Immature natural killer cell (primary cell): ENCODE measurements at places on chromosomes 2 and 18. TPM values are rescaled to one million over a fixed set of nuclear protein-coding genes. Genes with fewer than 3 reads are reported as not detected.

GRCh38 chr2:7233126-7233525 is 315.9 kb downstream of the RNF144A start:
- no peak for DNase-seq

GRCh38 chr2:164146441-164146840 is 410.6 kb upstream of the FIGN start:
- no peak for DNase-seq

GRCh38 chr2:7849027-7849426 is 832.8 kb upstream of the ID2 start:
- no peak for DNase-seq

- no peak for DNase-seq
Observed at GRCh38 chr2:67462738-67463496, 65.8 kb downstream of the ETAA1 start.

DNA sequence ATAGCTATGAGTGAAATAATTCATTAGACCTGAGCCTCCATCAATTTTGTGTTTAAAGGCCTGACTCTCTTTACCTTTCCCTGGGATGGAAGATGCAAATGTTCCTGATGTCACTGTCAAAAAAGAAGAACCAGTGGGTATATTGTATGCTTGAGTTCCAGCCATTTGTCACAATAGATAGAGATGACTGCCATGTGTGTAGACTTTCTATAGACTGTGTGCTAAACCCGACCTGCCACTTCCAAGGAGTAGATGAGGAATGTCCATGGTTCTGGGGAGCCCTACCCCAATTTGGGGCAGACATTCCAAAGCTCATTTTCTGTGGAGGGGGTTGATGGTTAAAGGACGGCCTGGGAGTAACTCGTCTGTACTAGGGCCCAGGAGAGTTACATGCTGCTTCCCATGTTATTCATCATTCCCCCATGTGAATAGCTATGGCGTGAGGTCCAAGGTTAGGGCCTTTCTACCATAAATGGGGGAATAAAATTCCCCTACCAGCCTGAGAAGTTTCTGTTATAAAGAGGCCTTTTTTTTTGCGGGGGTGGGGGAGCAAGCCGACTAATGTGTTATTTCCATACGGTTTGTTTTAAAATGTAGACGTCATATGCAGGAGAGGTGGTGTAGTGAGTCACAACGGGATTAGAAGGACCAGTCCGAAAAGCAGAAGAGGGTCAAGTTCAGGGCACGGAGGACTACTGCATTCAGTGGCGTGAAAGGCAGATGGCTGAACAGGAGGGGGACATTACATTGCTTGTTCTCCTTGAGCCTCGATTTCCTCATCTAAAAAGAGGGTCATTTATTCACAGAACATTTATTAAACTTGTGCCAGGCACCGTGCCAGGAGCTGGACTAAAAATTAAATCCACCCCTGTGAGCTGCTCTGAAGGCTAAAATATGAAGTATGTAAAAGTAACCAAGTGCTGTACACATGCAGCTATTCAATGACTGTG is 24.0 kb downstream of the IL1B start:
- DNase-seq, result no peak

DNA sequence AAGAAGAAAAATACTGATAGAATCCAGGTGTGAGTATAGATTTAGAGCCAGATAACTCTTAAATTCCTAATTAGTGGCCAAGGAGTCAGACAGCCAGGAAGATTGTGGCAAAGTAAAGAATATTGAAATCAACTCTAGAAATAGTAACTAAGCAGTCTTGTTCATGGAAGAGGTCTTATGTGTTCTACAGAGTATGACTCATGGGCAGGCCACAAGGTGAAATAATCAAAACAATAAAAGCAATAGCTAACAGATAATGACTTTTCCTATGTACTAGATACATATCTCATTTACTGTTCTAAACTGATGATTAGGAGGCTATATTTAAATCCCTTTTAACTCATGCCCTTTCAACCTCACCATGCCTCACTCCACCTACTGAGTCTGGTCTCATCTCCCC is 227.4 kb upstream of the COL3A1 start:
- DNase-seq, result no peak

GRCh38 chr2:212536817-212537725 is 1.5 kb downstream of the ERBB4 start:
- DNase-seq, result no peak

DNA sequence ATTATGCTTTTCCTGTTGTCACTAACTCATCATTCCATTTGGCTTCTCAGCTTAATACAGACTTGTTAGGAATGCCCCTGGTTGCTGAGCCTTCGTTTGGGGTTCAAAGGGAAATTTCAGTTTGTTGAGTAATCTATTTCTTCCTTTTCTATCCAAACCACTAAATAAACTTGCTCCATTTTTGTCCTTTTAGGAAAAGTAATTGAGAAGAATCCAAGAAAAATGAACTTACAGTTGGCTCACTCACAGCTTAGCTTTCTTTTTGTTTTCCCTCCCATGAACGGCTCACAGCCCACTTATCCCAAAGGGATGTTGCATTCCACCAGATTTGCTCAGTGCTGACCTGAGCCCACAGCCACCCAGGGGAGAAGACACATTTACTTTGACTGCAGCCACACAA is 73.9 kb downstream of the SOX11 start:
- DNase-seq, result no peak

DNA sequence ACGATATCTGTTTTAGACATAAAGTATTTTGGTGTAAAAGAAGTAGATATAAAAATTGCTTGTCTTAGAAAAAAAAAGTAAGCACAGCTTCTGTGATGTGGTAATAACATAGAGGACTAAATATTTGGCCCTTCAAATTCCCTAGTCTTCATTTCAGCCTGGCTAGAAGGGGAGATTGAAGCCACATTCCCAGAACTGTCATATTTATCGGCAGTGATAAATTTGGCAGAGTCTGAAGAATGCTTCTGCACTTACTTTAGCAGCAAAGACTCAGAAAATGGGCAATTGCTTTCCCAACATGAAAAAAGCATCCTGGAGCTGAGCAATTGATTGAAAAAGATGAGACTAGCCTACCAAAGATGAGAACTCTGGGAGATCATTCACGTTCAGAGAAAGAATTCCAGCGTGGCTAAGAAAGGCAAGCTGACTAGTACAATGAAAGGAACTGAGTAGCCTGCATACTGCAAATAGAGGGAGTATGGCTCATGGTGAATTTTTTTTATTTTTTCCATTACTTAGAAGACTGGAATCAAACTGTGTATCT is 278.7 kb upstream of the KLHL29 start:
- no peak for DNase-seq

PDE1A gene
- not detected for polyA plus RNA-seq

TSPYL6 gene
- not detected for polyA plus RNA-seq

DBI gene
- 730 TPM for polyA plus RNA-seq

CROCC2 gene
- polyA plus RNA-seq, result not detected

MATN3 gene
- polyA plus RNA-seq, result not detected
